Jurkat, Clone E6-1 (cell line): ENCODE measurements at places on chromosomes 6 and 20.

- DNase-seq: no peak
Measured at GRCh38 chr6:101760843-101761621, 367.5 kb downstream of the GRIK2 start.

DNA sequence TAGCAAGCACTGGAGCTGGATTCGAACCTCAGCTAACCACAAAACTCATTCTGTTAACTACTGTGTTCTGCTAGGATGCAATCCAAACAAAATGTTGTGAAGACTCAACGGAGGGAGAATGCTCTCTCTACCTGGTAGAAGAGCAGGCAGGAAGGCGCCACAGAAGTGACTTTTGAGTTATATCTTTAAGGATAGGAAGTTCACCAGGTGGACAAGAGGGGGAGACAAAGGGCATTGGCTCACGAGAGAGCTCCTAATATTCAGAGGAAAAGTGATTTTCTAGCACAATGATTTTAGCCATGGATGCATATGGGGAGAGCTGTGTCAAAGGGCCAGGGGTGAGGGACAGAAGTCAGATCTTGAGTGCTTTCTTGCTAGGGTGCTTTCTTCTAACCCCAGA, 108.4 kb upstream of the MAFB start:
- DNase-seq: peak; percentile 45

DNA sequence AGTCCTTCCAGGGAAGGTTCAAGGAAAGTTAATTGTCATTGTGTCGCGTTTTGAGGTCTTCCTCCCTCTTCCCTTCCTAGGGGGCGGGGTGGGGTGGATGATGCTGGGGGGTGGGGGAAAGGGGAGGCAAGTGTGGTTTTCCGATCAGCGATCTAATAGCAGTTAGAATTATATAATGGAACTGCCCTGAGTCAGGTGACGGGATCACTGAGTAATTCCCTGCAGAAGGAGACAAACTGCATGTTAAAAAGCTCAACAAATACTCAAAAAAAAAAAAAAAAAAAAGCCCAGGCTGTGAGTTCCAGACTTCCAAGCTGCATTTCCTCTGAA, 240.4 kb downstream of the PHACTR1 start:
- DNase-seq: no peak

DNA sequence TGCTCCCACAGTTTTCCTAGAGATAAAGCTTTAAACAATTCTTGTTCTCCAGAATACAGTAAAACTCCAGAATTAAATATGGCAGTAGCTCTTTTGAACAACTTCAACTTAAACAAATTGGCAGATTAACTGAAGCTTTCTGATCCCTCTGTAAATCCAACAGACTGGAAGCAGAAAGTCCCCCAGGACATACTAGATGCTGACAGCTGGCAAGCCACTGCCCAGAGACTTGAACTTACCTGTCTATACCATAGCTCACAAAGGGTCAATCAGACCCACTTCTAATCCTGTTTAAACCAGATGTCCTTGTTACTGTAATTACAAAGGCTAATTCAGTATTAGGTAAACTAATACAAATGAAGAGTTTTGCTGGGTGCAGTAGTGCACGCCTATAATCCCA, 12.3 kb downstream of the GPLD1 start:
- DNase-seq: no peak

DNA sequence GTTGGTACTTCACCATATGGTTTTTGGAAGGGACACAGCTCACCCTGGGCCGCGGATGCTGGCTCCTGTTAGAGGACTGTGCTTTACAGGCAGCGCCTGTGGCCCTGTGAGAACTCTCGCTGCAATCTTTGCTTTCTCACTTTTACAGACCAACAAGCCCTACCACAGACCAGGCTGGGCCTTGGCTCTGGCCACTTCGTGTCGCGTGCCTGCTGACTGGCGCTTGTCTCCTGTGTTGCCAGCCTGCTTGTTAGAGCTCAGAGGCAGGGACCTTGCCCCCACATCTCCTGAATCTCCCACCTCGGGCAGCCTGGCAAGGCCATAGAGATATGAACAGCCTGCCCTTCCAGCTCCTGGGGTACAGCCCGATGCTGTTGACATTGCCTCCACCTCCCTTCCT, 56.1 kb downstream of the SYNJ2 start:
- DNase-seq: no peak

GRCh38 chr6:49607391-49607982, 29.2 kb downstream of the RHAG start:
- DNase-seq: no peak

DNA sequence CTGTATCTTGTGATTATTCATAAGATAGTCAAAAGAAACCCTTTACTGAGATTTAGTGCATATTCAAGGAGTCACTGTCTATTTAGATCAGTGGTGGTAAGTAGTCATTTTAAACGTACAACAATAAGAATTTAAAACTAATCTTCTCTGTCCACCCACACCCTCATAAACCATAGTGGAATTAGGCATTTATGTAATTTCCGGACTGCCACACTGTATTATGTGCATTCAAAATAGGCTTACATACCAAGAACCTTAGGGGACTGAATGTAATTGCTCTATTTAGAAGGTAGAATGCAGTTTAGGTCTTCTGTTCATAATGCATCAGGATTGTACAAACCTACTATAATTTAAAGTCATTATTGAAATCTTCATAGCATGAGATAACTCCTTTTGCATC, 685.4 kb downstream of the TENT5A start:
- no peak for DNase-seq
